Fibroblast of the conjunctiva (primary cell): ENCODE measurements at places on chromosomes 6 and 20.

- DNase-seq = no peak
Observed at GRCh38 chr6:170129691-170130171, 161.1 kb downstream of the DLL1 start.

- no peak for DNase-seq
Observed at GRCh38 chr6:144066741-144067484, 28.5 kb downstream of the SF3B5 start.

GRCh38 chr6:168072261-168072660 lies 6.8 kb downstream of the FRMD1 start:
- DNase-seq = no peak

- DNase-seq = peak; percentile 26
Observed at GRCh38 chr6:48087448-48087847, 23.5 kb downstream of the PTCHD4 start.

GRCh38 chr6:44156494-44157151 lies 2.0 kb upstream of the CAPN11 start:
- DNase-seq = no peak

GRCh38 chr6:12148317-12148801 lies 136.2 kb downstream of the HIVEP1 start:
- no peak for DNase-seq

DNA sequence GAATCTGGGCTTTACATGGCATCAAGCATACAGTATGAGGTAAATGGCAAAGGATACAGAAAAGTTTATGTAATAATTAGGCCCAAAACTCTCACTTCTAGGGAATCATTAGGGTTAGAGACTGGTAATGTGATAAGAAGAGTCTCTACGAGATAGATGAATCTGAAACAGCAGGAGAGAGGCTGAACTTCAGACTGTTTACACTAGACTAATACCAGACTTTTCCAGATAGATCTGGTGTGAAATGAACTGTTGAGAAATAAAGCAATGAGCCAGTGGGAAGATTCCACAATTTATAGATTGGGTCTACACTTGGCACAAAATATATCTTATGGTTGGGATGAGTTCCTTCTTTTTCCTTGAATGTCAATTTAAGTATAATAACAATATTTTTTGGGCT lies 134.3 kb downstream of the MAN1A1 start:
- no peak for DNase-seq

- DNase-seq = no peak
Observed at GRCh38 chr6:1306133-1306532, 5.8 kb upstream of the FOXQ1 start.

GRCh38 chr6:157233156-157233555 lies 90.2 kb downstream of the TMEM242 start:
- no peak for DNase-seq

- no peak for DNase-seq
Observed at GRCh38 chr20:48826883-48827771, 672 bp downstream of the PREX1 start.

- no peak for DNase-seq
Observed at GRCh38 chr6:10384610-10385523, 30.0 kb downstream of the TFAP2A start.

DNA sequence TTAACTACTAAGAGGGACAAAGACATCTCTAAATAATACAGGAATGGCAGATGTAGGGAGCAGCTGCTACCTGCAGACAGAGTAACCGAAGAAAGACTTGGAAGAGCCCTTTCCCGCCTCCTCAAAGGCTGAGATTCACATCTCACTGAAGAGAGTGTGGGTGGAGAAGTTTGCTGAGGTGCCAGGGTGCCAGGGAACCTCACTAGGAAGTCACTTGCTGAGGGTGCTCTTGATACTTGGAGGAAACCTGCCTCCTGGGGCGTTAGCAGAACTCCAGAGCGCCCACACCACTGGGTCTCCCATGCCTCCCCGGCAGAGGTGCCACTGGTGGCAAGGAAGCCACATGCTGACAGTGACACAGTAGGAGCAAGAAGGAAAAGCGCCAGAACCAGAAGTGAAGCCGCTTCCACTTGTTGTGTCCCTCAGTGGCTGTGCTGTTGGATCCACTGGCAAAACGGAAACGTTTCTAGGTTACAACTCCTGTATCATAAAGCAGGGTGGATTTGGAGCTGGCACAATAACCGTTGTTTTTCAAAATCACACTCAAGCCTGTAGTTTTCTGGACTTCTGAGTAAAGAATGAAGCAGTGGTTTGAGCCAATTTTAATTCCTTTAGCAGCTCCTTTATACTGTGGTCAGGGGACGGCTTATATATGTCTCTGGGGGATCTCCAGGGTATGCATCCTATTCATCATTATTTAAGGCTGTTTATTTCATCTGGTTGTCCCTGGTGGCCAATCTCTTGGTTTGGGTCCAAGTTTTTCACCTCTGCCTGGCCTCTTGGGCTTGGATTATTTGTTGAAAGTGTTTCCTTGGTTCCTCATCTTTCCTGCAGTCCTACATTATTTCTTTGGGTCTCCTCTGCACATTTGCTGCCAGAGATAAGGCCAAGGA lies 64.5 kb downstream of the CDC5L start:
- no peak for DNase-seq

DNA sequence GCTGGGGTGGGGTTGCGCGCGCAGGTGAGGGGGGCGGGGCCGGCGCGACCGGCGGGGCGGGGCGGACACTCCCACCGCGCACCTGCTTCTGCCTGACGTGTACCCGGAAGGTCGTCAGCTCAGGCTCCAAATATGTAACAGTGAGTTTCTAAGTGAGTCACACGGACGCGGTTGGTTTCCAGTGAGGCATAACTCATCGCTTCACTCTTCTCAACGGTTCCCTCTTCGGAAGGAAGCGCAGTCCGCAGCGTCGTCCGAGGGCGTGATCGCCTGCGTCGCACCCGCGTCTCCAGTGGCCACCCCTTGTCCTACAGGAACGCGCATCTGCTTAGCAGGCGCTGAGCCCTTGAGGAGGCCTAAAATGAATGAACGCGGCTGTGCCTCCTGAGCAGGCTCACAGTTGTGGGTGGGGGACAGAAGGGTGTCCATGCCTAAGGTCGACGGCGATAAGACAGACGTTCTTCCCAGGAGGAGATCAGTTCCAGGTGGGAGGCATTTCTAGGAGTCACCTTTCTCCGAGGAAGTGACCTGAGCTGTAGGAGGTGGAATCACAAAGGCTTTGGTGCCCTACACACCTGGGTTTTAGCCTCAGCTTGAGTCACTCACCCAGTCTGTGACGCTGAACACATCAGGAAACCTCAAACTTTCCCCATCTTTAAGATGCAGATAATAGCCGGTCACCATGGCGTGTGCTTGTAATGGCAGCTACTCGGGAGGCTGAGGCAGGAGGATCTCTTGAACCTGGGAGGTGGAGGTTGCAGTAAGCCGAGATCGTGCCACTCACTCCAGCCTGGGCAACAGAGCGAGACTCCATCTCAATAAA lies 50.9 kb upstream of the EZR start:
- peak; percentile 52 for DNase-seq

GRCh38 chr6:3468585-3468984 lies 11.7 kb upstream of the SLC22A23 start:
- no peak for DNase-seq

GRCh38 chr6:63275953-63276352 lies 43.8 kb downstream of the LGSN start:
- DNase-seq = no peak

GRCh38 chr20:51337126-51337805 lies 205.3 kb downstream of the NFATC2 start:
- DNase-seq = no peak

GRCh38 chr6:156778454-156779205 lies 1.5 kb downstream of the ARID1B start:
- DNase-seq = no peak

- no peak for DNase-seq
Observed at GRCh38 chr6:89355511-89356194, 3.1 kb upstream of the UBE2J1 start.

GRCh38 chr6:126657561-126658175 lies 317.8 kb downstream of the CENPW start:
- peak; percentile 14 for DNase-seq

GRCh38 chr20:18288749-18289267 lies 481 bp downstream of the ZNF133 start:
- DNase-seq = no peak

DNA sequence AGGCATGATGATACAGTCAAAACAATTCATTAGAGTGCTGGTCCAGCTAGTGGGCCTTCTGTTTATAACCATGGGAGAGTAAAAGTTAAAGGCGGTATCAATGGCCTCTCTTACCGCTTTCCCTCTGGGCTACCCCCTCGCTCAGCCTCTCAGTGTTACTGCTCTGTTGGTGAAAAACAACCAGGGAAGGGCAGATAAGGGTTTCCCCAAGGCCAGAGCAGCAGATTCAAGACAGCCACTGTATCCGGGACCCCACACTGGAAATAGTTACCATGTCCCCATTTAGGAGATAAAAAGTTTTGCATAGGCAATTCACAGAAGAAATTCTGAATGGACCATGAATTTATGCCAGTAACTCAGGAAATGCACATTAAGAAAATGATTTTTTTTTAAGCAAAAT lies 13.4 kb downstream of the SCGN start:
- no peak for DNase-seq

- peak; percentile 92 for DNase-seq
Observed at GRCh38 chr6:115613488-115613887, 447.2 kb downstream of the FRK start.

DNA sequence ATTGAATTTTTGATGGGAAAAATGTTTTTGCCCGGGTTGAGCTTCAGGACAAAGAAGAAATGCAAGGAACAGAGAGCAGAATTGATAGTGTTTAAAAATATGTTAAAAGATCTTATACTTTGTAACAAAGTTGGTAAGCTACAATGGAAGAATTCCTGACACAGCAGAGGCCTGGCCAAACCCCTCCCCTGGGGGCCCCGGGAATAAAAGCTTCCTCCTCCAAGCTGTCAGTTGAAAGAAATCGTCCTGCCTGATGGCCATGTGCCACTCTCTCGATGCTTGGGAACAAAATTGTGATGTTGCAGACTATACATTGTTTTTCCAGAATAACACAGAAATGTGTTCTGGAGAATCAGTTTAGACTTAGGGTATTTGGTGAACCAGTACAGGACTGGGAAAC lies 14.2 kb upstream of the TOX2 start:
- DNase-seq = no peak

DNA sequence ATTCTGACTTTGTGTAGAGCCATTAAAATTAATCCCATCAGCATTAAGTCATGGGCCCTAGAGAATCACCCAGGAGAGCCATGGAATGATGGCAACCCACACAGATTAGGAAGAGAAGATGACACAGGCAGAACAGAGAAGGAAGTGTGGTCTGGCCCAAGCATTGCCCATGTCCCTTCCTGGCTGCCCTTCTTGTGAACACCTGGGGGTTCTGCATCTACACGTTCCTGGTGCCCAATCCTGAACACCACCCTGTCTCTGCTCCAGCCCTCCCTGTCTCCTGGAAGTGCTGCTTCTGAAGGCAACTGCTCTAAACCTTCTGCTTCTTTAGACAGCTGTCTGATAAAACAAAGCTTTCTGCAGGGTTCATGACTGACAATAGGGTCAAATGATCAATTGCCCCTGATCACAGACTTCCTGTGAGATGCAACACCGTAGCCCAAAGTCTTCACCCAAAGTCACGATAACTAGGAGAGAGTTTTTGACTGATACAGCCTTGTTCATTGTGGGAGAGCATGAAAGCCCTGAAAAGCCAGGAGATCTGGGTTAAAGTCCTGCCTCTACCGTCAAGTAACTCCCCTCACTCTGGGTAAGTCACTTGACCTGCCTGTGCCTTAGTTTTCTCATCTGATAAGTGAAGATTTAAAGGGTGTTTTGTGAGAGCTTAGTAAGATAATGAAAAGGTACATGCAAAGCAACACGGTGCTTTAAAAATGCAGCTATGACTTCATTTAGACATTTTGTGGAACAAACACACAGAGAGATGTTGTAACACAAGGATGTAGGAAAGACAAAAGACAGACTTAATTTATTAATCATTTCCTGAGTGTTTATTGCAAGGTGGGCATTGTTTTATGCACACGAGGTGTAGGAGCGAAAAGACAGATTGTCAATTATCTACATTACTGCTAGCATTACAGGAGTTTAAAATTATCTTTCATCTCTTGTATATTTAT lies 291.2 kb upstream of the STXBP5 start:
- DNase-seq = no peak

- DNase-seq = no peak
Observed at GRCh38 chr20:10876558-10876957, 202.8 kb upstream of the JAG1 start.

DNA sequence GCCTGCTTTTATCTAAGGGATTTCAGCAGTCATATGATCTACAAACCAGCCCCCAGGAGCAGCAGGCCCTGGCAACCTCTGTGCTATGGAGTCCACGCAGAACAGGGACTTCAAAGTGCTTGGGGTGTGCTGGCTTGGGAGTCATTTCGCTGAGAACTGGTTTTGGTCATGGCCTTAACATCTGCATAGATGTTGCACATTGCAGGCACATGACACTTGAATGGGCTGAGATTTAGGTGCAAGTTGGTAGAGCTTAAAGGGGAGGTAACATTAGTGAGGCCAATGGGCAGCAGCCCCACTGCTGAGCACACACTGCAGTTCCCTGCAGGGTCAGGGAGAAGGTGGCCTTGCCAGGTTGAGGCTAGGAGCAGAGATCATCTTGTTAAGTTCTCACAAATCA lies 43.6 kb downstream of the RREB1 start:
- no peak for DNase-seq

DNA sequence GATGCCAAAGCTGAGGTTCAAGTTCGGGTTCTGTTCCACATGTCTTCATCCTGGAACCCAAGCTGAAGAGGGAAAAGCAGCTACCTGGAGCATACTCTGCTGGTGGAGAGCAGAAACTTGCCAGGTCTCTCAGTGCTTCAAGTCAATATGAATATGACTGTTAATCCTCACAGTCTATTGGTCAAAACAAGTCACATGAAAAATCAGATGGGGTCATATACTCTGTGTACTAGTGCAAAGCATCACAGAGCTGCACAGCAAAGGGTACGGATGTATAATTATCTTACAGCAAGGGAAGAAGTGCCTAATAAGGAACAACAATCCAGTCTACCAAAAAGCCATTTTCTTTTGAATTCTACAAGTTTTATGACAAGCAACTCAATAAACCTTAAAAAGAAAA lies 11.6 kb downstream of the NCOA7 start:
- DNase-seq = no peak

DNA sequence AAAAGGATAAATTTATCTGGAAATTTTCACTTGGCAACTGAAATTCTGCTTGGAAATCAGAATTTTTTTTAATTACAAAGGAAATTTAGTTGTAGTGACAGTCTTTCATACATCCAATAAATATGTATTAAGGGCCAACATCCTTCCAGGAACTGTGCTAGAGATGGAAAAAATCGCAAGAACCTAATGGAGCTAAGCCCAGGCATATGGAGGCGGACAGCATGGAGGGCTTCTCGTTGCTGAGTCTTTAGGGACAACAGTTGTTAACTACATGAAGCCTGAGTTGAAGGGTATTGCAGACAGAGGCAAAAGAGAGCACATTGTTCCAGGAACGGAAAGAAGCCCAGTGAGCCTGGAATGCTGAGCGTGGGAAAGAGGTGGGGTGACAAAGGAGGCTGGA lies 208.9 kb downstream of the IBTK start:
- DNase-seq = no peak
